Muscle of arm (tissue), 14 donors: ENCODE measurements at places on chromosomes 4 and X.

- no peak for DNase-seq
Measured at GRCh38 chr4:60216752-60217151, 983.4 kb upstream of the ADGRL3 start.

- no peak for DNase-seq
Measured at GRCh38 chrX:23451266-23451665, 116.6 kb downstream of the PTCHD1 start.

GRCh38 chrX:47629419-47630200 lies at the start of gene CFP:
Gene CFP, minus strand, starts transcription at chrX:47629930. Its CDS starts 86 bp downstream, at chrX:47629844.
- no peak for DNase-seq

DNA sequence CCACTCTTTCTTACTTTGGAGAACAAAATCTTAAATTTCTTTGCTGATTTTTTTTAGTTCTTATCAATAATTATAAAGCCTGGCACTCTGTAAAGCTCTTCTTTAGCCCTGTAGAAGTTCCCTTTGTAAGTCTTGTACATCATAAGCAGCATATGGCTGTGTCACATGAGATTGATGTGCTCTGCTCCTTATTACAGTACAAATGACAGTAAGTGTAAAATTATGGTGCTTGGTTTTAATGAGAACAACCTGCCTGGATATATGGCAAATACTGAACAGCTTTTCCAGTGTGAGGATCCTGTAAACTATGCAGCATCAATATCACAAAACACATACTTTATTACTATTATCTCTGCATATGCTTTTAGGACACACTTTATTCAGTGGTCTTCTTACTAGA lies 145.9 kb upstream of the GNPDA2 start:
- no peak for DNase-seq
